ENCODE measurements at places on chromosomes 3 and 15. TPM values are rescaled to one million over a fixed set of nuclear protein-coding genes. Genes with fewer than 3 reads are reported as not detected.

Gene SLC22A13
- total RNA-seq: 0.21 TPM

DNA sequence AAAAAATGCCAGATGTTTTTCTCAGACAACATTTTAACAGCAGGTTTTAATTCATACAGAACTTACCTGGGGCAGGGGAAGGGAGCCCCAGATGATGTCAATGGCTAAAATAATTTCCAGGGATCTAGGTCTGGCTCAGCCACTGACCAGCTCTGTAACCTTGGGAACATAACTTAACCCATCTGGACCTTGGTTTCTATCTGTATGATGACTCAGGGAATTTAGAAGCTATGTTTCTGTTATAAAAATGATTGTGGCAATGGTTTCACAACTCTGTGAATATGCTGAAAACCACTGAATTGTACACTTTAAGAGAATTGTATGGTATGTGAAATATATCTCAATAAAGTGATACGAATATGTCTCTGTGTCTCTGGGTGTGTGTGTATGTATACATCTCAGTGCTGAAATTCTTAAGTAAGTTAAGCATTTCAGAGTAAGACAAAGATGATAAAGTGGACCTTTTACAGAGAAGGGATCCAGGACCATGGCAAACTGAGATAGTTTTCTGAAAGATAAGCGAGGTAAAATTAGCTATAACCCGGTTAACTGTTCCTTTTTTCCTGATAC is 2.9 kb downstream of the SH3GL3 start:
- peaks cover 23% of the 10 kb centered on the region for H3K4me1 ChIP-seq
- H3K36me3 ChIP-seq: no peaks in the 10 kb centered on the region
- peaks cover 9% of the 10 kb centered on the region for H3K27me3 ChIP-seq
- no peak for DNase-seq
- no peak overlapping the region for H3K27ac ChIP-seq
- H3K4me3 ChIP-seq: no peak overlapping the region

DNA sequence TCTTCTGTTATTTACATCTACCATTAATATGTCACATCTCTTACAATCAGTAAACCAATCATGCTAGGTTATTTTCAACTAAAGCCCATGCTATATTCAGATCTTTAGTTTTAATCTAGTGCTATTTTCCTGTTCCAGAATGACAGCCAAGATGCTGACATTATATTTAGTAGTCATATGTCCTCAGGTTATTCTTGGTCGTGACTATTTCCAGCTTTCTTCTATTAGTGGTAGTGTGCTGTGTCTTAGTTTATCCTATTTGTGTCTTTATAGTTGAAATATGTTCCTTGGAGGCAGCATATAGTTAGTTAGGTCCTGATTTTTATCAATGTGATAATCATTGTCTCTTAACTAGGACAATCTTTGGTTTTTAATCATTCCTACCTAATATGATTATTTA is 566.5 kb downstream of the CADM2 start:
- no peaks in the 10 kb centered on the region for H3K4me1 ChIP-seq
- peaks cover 2% of the 10 kb centered on the region for H3K27me3 ChIP-seq
- no peak for DNase-seq
- H3K36me3 ChIP-seq: no peaks in the 10 kb centered on the region

GRCh38 chr15:81189583-81190283 is 6.9 kb upstream of the IL16 start:
- no peaks in the 10 kb centered on the region for H3K27me3 ChIP-seq
- no peak for DNase-seq
- no peaks in the 10 kb centered on the region for H3K36me3 ChIP-seq
- no peak overlapping the region for H3K27ac ChIP-seq
- no peak overlapping the region for H3K4me3 ChIP-seq

DNA sequence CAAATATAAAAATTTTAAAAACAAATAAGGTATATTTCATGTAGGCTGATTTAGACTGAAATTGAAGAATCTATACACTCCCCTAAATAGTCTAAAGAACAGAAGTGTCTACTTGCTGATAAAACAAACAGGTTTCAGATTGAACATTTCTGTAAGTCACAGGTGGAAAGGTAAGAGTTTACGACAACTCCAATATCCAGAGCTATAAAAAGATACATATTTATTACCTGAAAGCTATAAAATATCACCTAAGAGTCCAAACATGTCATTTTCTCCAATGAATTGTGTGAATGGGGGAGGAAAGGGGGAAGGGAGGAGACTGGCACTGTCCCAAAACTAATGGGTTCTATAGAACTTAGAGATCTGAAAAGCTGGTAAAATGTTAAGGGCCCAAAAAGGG is 26.1 kb downstream of the PPP1R2 start:
- no peaks in the 10 kb centered on the region for H3K27me3 ChIP-seq
- no peak for DNase-seq
- no peak overlapping the region for H3K27ac ChIP-seq
- no peak overlapping the region for H3K4me3 ChIP-seq
- H3K36me3 ChIP-seq: peaks cover 13% of the 10 kb centered on the region
- H3K4me1 ChIP-seq: no peaks in the 10 kb centered on the region

GRCh38 chr15:45265506-45265905 is 13.5 kb downstream of the SLC28A2 start:
- no peak for DNase-seq
- H3K36me3 ChIP-seq: no peaks in the 10 kb centered on the region
- peaks cover 3% of the 10 kb centered on the region for H3K27me3 ChIP-seq

DNA sequence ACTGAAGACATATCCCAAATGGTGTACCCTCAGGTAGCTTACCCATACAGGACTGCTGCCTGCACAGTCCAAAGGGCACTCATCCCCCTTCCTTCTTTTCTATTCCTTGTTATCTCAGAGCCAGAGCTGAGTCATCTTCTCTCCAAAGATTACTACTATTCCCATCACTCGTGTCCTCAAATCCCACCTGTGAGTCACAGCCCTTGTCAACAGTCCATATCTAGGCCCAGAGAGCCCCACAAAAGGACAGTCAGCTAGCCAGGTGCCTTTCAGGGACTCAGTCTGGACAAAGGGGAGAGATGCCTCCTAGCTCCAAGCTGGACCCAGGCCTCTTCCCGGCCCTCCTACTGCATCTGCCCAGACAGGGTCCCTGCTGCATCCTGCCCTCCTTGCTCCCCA is 11.0 kb downstream of the PARP16 start:
- peaks cover 4% of the 10 kb centered on the region for H3K36me3 ChIP-seq
- no peak for DNase-seq
- H3K27me3 ChIP-seq: peaks cover 4% of the 10 kb centered on the region
- no peak overlapping the region for H3K27ac ChIP-seq
- no peak overlapping the region for H3K4me3 ChIP-seq

DNA sequence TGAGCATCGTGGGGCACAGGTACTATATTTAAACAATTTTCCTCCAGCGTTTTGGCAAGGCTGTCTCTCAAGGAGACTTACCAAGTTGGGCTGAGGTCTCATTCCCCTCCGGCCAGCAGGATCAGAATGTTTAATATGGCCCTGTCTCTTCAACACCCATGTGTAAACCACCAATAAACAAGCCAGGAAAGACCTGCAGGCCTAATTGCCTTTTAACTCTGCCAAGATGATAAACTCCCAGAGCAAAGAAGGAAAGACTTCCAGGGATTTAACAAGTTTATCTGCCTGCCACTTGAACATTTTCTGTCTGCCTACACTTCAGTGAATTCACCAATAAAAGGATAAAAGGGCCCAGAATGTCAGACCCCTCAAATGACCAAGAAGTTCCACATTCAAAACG is 130.3 kb upstream of the WNT5A start:
- no peaks in the 10 kb centered on the region for H3K27me3 ChIP-seq
- DNase-seq: no peak
- peaks cover 12% of the 10 kb centered on the region for H3K4me1 ChIP-seq
- no peak overlapping the region for H3K27ac ChIP-seq

Gene ANKUB1
- total RNA-seq: not detected

GRCh38 chr15:65783872-65784271 is 8.2 kb downstream of the DENND4A start:
- peaks cover 3% of the 10 kb centered on the region for H3K36me3 ChIP-seq
- no peak for DNase-seq
- no peaks in the 10 kb centered on the region for H3K27me3 ChIP-seq
- peak overlapping the region; percentile 60 for H3K4me3 ChIP-seq
- peaks cover 18% of the 10 kb centered on the region for H3K4me1 ChIP-seq
- H3K27ac ChIP-seq: peak overlapping the region; percentile 81

DNA sequence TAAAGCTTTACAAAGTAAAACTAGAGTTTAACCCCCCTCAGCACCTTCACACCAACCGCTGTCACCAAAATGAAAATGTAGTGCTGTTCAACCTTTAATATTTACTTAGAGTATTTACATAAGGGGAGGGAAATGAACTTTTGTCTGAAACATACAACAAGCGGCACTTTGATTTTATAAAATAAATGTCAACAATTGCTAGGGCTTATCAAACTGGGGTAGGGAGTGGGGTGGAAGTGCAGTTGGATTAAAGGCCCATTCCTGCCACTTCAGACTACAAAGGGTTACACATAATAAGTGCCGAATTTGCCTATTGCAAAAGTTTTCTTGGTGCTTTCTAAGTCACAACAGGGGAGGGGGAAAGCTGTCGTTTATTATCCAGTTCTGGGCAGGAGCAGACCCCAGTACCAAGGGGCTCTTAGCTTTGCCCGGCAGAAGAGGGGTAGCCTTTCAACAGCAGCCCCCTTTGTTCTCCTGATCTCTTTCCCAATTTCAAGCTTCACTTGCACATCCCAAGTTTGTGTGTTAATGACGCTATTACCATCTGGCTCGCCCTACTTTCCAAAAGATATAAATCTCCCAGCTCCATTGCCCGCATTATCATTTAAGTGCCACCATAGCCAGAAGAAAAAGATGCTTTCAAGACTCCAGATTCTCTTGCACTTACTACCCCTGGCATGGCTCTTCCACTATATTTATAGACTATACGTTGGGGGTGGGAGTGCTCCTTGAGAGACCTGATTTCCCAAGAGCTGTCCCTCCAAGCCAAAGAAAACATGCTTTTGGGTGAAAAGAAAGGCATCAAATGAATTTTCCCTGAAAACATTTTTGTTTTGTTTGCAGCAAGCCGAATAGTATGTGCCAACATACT is 17.0 kb downstream of the SOX2 start:
- H3K4me1 ChIP-seq: peaks cover 20% of the 10 kb centered on the region
- H3K4me3 ChIP-seq: no peak overlapping the region
- H3K36me3 ChIP-seq: peaks cover 3% of the 10 kb centered on the region
- H3K27ac ChIP-seq: no peak overlapping the region
- peaks cover 20% of the 10 kb centered on the region for H3K27me3 ChIP-seq

DNA sequence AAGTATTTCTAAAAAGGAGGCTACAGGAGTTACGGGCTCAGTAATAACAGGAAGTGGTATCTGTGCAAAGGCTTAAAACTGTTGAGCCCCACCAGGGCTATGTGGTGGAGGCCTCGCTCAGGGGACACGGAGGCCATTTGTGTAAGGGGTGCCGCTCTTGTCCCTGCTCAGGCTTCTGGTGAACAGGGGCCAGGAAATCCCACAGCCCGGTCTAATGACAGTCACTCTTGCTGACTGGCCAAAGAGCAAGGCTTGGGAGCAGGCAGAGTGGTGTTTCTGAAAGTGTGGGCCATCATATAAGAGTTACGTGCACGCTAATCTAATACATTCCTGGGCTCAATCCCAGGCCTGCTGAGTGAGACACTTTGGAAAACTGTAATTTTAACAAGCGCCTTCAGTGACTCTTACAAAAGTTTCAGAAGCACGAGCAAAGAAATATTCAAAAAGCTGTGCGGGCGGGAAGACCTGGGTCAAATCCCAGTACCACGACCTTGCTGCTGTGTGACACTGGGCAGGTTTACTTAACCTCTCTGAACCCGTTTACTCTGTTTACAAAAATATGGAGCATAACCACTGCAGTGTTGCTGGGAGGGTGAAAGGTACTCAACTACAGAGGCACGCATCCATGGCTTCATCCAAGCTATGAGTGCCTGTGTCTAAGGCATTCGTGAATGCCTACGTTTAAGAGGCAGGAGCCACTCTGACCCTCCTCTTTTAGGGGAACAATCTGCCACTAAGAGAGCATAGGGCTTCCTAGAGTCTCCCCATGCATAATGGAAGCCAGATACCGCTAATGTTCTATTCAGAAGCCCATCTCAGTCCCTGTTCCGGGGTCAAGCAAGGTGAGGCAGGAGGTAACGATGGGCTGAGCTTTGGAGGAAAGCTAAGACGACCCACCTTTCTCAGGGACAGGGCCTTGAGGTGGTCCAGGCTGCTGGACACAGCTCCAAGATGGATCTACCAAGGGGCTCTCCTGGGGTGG is 2.0 kb downstream of the ATP10A start:
- H3K4me3 ChIP-seq: peak overlapping the region; percentile 67
- no peaks in the 10 kb centered on the region for H3K36me3 ChIP-seq
- DNase-seq: no peak
- peaks cover 10% of the 10 kb centered on the region for H3K4me1 ChIP-seq
- peaks cover 22% of the 10 kb centered on the region for H3K27me3 ChIP-seq

GRCh38 chr3:179260949-179261765 is 10.2 kb upstream of the KCNMB3 start:
- H3K4me1 ChIP-seq: peaks cover 14% of the 10 kb centered on the region
- peaks cover 13% of the 10 kb centered on the region for H3K36me3 ChIP-seq
- H3K27ac ChIP-seq: no peak overlapping the region

- no peaks in the 10 kb centered on the region for H3K36me3 ChIP-seq
- no peaks in the 10 kb centered on the region for H3K4me1 ChIP-seq
- H3K4me3 ChIP-seq: no peak overlapping the region
- DNase-seq: no peak
- no peaks in the 10 kb centered on the region for H3K27me3 ChIP-seq
- H3K27ac ChIP-seq: no peak overlapping the region
These were observed 222.1 kb downstream of the FOXP1 start for GRCh38 chr3:71361334-71361890.

GRCh38 chr15:82165948-82166376 is 96.6 kb downstream of the EFL1 start:
- no peaks in the 10 kb centered on the region for H3K27me3 ChIP-seq
- H3K36me3 ChIP-seq: peaks cover 7% of the 10 kb centered on the region
- H3K27ac ChIP-seq: no peak overlapping the region

DNA sequence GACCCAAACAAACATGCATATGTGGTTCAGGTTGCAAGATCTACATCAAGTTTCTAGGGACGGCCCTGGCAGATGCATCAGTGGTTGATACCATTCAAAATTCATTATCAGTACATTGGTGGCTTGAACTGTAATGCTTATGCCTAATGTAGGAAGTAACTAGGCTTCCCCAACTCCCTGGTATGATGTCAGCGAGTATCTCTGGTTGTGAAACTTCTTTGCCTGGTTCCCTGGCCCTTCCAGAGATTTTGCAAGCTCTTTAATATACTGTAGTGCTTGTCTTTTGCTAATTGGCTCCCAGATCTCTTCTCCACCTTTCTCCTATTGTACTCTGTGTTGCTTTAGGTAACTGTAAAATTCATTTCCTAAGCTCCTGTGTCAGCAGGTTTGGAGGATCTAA is 114.8 kb upstream of the RARB start:
- no peak overlapping the region for H3K4me3 ChIP-seq
- no peaks in the 10 kb centered on the region for H3K36me3 ChIP-seq
- no peak overlapping the region for H3K27ac ChIP-seq
- no peak for DNase-seq
- peaks cover 3% of the 10 kb centered on the region for H3K4me1 ChIP-seq
- peaks cover 2% of the 10 kb centered on the region for H3K27me3 ChIP-seq

Data from endothelial cell (in vitro differentiated cells).